ENCODE measurements at places on chromosomes 3 and 15.

DNA sequence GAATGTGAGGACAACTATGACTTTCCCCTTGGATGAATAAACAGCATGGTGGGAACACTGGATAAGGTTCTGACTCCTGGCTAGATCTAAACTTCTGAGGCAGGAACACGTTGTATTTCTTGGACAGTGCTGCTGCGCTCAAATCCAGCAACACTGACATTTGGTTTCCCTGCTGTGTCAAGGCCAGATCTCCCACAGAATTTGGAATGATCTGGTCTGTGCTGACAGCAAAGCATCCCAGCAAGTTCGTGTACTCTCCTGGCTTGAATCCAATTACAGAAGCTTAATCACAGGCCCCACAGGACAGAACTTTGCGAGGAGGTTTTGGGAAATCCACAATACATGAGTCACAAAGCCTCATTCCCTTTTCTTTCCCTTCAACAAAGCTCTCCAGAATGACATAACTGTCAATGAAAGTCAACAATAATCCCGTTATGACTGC is 92.5 kb downstream of the ADAMTS9 start:
- peak; percentile 66 for DNase-seq

- DNase-seq, result peak; percentile 51
Observed at GRCh38 chr3:79521221-79521848, 246.5 kb downstream of the ROBO1 start.

DNA sequence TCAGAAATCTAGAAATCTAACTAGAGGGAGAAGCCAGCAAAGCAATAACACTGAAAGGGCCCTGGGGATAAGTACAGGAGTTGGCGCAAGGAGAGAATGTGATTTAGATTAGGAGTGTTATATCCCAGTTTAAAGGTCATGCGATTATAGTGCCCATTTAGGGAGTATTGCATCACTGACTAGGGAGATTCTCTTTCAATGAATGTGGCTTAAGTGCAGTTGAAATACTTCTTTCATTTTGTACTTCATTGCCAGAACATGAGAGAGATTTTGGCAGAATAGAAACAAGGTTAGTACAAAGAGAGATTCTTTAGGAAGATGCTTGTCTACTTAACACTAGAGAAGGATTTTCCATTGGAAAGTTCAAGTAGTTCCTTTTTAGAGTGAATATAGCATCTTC is 13.9 kb downstream of the ROBO2 start:
- peak; percentile 76 for DNase-seq

DNA sequence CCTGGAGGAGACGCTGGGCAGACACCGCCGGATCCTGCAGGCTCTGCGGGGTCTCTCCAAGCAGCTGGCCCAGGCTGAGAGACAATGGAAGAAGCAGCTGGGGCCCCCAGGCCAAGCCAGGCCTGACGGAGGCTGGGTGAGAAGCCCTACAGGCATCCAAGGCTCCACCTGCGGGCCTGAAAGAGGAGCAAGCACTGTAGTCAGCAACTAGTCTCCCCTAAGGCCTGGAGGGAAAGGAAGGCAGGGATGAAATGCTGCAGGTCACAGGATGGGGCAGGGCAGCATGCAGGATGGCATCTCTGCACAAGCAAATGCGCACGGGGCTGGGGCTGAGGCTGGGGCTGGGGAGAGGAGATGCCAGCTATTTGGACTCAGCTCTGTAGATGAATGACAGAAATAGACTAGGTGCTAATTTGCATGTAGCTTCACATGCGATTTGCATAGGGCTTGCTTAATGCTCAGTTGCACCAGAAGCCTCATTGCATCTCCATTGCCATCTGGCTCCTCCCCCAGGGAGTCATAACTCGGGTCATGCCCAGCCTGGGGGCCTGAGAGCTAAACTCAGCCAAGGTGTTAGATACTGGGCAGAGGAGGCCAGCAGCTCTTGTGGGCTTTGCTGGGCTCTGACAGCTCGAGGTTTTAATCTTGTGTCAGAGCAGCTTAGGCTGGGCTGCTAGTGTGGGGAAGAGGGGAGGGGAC is 5.2 kb upstream of the CPLX3 start:
- DNase-seq, result no peak

GRCh38 chr3:62281726-62282125 is 91.6 kb downstream of the FEZF2 start:
- no peak for DNase-seq

DNA sequence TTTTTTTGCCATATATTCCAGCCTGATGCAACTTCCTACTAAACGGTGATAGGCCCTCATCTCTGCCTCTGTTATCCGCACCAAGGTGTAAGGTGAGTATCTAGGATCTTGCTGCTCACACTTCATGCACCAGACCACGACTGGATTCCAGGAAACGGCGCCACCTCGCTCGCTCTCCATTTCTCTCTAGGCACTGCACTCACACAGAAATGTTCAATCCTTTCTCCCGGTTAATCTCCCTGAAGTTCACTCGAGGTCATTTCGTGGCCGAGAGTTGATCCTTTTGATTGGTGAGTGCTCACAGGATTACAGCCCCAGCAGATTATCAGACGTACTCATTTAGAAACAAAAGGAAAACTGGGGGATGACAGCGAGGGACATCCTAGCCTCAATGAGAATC is 28.1 kb downstream of the MCF2L2 start:
- no peak for DNase-seq

DNA sequence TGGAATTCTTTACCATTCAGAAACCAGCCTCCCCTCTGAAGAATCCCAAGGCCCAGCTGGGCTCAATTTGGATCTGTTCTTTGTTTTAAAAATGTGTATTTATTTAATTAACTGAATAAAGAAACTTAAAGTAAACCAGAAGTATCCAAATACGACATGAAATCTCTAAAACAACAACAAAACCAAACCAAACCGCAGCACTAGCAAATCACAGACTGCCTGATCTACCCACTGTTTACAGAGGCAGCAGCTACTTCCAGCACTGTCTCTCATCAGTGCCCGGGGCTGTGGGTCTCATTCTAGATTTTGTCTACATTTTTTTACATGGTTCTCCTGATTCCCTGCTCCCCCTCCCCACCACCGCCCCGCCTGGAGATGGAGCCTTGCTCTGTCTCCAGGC is 2.3 kb downstream of the FLNB start:
- DNase-seq, result no peak

DNA sequence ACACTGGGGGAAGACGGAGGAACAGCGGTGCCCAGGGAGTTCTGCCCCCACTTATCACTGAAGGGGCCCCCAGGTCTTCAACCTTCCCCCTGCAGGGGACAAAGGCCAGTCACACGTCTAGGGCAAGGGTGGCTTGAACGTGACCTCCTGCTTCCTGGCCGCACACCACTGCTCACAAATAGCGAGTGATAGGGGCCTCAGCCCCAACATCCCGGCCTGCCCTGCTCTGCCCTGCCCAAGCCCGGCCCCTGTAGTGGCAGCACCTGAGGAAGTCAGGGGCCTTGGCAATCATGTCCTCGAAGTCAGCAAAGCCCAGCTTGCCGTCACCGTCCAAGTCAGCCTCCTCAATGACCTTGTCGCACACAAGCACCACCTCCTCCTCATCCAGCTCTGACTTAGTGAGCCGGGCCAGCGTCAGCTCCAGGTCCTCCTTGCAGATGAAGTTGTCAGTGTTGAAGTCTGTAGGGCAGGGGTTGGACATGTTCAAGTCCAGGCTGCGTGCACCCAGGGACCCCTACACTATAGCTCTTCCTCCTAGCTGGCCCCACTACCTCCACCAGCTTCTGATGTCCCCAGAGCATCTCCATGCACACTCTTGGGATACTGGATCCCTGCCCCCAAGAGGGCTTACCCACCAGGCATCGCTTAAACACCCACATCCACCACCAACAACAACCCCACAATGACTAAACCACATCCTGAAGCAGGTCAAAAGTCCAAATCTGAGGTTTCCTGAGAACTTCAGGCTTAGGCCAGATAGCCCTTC is 13.3 kb downstream of the SH2D7 start:
- DNase-seq, result no peak

- DNase-seq, result no peak
Observed at GRCh38 chr3:118476885-118477618, 557.6 kb downstream of the IGSF11 start.

DNA sequence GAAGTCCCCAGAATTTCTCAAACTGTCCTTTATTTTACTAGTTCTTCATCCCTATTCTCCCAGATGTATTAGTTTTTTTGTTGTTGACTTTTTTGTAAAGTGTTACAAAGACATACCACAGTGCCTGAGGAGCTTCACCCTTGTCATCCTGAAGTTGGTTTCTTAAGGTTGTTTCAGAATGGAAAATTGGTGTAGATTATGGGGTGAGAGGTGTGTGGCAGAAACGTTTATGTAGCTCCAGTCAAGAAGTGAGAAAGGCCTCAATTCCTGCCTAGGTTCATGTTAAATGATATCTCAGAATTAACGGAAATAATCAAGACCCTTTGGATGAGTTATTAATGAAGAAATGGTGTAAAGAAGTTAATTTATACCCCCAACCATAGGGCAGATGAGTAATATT is 6.8 kb downstream of the EDEM1 start:
- no peak for DNase-seq

DNA sequence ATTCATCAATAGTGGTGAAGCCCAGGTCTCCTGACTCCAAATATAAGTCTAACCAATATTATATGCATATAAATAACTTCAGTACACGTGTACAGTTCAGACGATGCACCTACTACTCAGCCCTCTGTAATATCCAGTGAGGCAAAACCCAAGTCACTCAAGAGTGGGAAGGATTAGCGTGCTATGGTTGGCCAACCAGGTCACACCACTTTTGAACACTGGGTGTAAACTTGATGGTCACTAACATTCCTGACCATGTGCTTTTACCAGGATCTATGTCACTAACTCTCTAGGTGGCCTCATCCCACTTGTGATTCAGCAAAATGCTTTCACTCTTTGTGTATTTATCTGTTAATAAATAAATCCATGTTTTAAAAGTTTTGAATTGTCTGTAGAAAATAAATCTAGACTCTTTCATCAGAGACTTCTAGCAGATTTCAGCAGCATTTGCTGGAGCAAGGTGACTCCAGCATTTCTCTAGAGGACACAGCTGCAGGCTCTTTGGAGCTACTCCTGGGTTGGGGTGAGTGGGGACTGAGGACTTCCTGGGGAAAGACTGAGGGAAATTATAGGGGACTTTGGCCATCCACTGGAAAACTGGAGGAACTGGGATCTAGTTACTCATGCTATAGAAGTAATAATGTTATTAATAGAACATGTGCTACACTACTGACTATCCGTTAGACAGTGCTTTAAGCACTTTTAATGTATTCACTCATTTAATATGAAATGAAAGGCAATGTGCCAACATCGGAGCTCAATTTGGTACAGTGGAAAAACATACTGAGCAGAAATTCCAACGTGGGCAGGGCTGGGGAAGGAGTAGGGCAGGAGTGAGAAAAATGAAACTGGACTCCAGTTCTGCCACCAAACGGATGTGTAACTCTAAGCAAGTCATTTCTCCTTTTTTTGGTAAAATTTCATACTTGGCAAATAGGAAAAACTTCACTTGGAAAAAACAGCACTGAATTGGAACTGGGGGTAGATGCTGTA is 97.9 kb downstream of the RORA start:
- DNase-seq, result no peak

GRCh38 chr3:45462522-45463265 is 74.3 kb downstream of the LARS2 start:
- peak; percentile 2 for DNase-seq

GRCh38 chr15:81945014-81945615 is 100.7 kb downstream of the MEX3B start:
- no peak for DNase-seq

- no peak for DNase-seq
Observed at GRCh38 chr3:175227126-175227525, 368.0 kb downstream of the NAALADL2 start.

- DNase-seq, result no peak
Observed at GRCh38 chr3:34073111-34073510, 274.7 kb downstream of the PDCD6IP start.

DNA sequence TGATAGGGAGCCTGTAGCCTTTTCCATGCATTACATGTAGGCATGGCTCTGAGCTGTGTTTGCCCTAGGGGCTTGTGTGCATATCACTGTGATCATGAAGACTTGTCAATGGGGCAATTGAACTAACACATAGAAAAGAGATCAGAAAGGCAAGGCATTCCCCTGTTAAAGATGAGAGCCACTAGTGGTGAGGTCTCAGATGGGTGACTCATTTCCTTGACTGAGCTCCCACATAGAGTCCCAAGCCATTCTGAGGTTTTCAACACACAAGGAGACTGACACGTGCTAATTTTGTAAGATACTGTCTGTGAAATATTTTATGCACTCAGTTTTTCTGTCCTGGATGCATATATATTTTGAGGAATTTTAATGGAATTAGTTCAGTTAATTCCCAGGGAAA is 53.8 kb downstream of the SAMMSON start:
- no peak for DNase-seq

DNA sequence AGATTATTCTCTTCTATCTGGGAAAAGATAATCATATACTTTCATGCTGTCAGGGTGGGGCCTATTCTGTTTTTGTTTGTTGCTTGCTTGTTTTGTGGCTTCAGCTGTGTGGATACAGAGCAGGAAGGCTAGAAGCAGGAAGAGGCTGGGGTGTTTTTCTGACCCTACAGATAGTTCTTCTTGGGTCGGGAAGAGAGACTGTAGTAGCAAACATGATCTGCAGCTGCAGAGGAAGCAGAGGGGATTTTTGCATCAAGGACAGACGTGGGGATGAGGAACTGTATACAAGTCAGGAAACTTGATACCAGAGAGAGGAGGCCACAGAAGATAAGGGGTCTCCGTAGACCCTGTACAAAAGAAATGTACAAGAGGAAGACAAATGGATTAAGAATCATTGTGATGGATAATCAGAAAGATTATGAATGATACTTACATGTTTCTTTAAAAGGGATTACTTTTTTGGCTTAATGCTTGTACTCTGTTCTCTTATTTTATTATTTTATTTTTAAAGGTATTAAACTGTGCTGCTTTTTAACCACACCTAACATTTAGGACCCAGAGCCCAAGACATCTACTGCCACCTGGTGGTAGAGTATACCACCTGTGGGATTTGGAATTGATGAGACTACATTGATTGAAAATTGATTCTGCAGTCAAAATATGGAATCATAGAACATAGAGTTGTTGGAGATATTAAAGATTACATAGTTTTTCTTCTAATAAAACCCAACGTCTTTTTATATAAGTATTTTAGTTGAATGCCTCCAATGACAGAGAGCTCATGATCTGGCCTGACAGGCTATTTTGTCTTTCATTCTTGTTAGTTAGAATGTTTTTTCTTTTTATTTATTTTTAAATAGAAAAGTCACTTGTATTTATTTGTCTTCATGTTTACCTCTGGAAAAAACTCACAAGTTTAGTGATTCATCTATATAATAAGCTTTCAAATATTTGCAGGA is 87.3 kb upstream of the ROPN1 start:
- DNase-seq, result peak; percentile 21

DNA sequence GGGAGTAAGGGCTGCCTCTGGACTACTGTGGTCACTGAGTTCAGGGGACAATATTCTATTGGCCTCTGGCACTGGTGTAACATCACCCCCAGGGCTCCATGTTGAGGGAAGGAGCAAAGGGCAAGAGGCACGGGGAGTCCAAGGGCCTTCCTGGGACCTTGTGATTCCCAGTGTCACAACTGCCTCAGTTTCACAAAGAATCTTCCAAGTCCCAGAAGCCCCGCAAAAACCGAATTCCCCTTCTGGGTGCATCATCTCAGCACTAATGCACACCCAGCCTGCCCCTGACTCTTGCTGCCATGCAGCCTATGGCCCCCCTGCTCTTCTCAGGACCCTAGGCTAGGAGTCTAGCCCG is 5.5 kb downstream of the AMOTL2 start:
- no peak for DNase-seq

- DNase-seq, result no peak
Observed at GRCh38 chr3:108453565-108453964, 56.8 kb downstream of the MYH15 start.

GRCh38 chr3:5411786-5412185 is 224.3 kb downstream of the EDEM1 start:
- no peak for DNase-seq

GRCh38 chr15:92810418-92811138 is 89.5 kb upstream of the CHD2 start:
- DNase-seq, result peak; percentile 86

All from umbilical cord (tissue), 2 donors.